ENCODE measurements at places on chromosomes 6 and 20.
A peak's percentile ranks its signal among the peaks of the same experiment; 100 is the strongest.

- no peak overlapping the region for H3K27ac ChIP-seq
- no peaks in the 10 kb centered on the region for H3K27me3 ChIP-seq
- peaks cover 2% of the 10 kb centered on the region for H3K4me1 ChIP-seq
- H3K36me3 ChIP-seq: no peaks in the 10 kb centered on the region
Measured at GRCh38 chr6:23953976-23954375, 172.0 kb upstream of the NRSN1 start.

- H3K4me3 ChIP-seq: no peak overlapping the region
- no peaks in the 10 kb centered on the region for H3K4me1 ChIP-seq
- no peak for DNase-seq
Measured at GRCh38 chr6:159196430-159196975, 27.3 kb downstream of the FNDC1 start.

- no peak overlapping the region for H3K27ac ChIP-seq
- DNase-seq: no peak
- H3K4me3 ChIP-seq: no peak overlapping the region
- H3K36me3 ChIP-seq: no peaks in the 10 kb centered on the region
Measured at GRCh38 chr6:119647309-119647708, 297.7 kb upstream of the MAN1A1 start.

GRCh38 chr6:136527831-136528230 is 22.4 kb downstream of the MAP7 start:
- H3K36me3 ChIP-seq: no peaks in the 10 kb centered on the region
- peaks cover 10% of the 10 kb centered on the region for H3K27me3 ChIP-seq
- H3K27ac ChIP-seq: no peak overlapping the region
- H3K4me1 ChIP-seq: peaks cover 15% of the 10 kb centered on the region

DNA sequence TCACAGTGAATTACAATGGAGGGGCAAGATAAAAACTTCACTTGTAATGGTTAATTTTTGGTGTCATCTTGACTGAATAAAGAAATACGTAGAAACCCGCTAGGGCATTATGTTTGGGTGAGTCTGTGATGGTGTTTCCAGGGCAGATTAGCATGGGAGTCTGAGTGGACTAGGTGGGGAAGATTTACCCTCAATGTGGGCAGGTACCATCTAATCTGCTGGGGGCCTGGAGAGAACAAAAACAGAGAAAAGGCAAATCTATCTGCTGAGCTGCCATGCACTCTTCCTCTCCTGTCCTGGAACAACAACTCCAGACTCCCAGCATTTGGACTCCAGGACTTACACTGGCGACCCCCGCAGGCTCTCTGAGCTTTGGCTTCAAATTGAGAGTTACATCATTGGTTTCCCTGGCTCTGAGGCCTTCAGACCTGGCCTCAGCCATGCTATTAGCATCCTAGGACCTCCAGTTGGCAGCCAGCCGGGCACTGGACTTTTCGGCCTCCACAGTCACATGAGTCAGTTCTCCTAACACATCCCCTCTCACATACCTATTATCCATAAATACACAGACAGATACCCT is 19.7 kb downstream of the NINL start:
- peaks cover 17% of the 10 kb centered on the region for H3K36me3 ChIP-seq
- H3K4me3 ChIP-seq: no peak overlapping the region
- peaks cover 23% of the 10 kb centered on the region for H3K4me1 ChIP-seq
- H3K27ac ChIP-seq: peak overlapping the region; percentile 76
- DNase-seq: no peak
- no peaks in the 10 kb centered on the region for H3K27me3 ChIP-seq

DNA sequence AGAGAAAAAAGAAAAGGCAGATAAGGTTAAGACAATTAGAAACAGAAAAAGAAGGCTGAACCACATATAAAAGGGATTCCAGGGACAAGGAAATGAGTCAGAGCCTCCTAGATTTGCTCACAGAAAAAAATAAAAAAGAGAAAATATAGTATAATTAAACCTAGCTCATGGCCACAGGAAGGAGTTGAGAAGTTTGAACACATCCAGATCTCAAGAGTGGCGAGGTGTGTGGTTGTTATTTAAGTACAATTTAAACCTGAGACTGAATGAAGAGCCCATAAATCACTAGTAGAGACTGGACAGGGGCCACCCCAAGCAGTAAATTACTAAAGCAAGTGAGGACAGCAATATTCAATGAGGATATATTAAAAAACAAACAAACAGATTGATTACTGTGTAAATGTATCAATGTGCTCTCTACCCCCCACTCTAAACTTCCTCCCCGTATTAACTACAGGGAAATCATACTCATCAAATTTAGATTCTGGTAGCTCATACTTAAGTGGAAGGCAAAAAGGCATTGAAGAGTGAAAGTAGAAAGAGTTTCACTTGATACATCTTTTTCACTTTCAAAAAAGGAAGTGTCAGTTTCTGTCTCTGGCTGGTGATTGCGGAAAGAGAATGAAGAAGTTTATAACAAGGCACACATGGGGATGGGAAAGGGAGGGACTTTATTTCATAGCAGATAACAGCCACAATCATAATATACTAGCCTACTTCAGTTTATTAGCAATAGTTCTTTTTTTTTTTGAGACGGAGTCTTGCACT is 49.3 kb upstream of the SCAF8 start:
- no peak overlapping the region for H3K4me3 ChIP-seq
- H3K27me3 ChIP-seq: no peaks in the 10 kb centered on the region
- no peaks in the 10 kb centered on the region for H3K36me3 ChIP-seq
- no peaks in the 10 kb centered on the region for H3K4me1 ChIP-seq
- no peak for DNase-seq

DNA sequence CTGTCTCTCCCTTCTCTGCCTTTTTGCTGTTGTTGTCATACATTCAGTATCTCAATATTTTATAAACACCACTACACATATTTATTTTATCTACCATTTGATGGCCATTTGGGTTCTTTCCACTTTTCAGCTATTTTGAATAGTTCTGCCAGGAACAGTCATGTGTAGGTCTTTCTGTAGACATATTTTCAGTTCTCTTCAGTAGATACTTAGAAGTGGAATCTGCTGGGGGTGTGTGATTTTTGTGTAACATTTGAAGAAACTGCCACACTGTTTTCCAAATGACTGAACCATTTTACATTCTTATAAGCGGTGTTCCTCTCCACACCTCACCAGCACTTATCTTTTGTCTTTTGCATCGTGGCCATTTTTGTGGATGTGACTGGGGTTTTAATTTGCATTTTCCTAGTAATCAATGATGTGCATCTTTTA is 197.7 kb downstream of the ARID1B start:
- peaks cover 39% of the 10 kb centered on the region for H3K4me1 ChIP-seq
- H3K36me3 ChIP-seq: peaks cover 3% of the 10 kb centered on the region
- DNase-seq: no peak
- H3K4me3 ChIP-seq: no peak overlapping the region

DNA sequence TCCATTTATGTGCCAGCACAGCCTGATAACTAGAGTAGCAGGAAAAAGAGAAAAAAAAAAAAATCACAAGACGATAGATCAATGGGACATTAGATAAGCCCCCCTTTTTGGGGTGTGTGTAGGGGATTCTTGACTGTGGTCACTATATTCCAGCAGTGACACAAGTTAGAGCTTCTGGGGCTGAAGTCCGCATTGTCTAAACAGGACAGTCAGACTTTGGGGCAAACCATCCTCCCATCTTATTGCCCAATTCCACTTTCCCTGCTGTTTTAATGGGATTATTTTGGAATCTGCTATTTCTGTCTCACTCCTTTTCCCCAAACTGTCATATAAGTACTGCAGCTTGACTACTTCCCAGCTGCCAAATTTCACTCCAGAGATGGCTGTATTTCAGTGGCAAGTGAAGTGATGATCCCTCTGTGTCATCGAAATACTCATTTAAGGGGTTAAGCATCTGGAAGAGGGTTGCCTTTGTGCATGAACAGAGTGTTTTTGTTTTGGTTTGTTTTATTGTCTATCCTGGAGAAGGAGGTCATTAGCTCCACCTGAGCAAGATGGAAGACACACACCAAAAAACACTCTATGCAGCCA is 182.5 kb downstream of the ATXN1 start:
- no peak overlapping the region for H3K4me3 ChIP-seq
- no peak overlapping the region for H3K27ac ChIP-seq
- DNase-seq: no peak
- H3K4me1 ChIP-seq: no peaks in the 10 kb centered on the region

- peak overlapping the region; percentile 36 for H3K4me3 ChIP-seq
- no peaks in the 10 kb centered on the region for H3K36me3 ChIP-seq
- H3K27me3 ChIP-seq: peaks cover 7% of the 10 kb centered on the region
- DNase-seq: no peak
- peaks cover 42% of the 10 kb centered on the region for H3K4me1 ChIP-seq
Measured at GRCh38 chr6:107820338-107821261, 3.5 kb downstream of the SCML4 start.

DNA sequence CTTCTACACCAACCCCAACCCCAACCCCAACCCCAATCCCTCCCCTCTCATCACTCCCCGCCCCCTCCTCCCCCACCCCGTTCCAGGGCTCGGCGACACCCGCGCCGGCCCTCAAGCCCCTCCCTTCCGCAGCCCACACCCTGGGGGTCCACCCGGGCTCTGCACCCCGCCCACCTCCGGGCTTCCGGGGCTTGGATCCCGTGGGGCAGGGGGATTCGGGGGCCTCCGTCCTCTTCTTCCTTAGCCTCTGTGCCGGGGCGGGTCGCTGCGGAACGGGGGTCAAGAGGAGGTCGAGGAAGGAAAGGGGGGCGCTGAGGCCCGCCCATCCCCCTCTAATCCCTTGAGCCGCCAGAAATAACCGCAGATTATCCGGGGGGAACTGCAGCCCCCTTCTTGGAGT is 690 bp downstream of the TULP1 start:
- H3K27ac ChIP-seq: no peak overlapping the region
- H3K4me3 ChIP-seq: no peak overlapping the region

DNA sequence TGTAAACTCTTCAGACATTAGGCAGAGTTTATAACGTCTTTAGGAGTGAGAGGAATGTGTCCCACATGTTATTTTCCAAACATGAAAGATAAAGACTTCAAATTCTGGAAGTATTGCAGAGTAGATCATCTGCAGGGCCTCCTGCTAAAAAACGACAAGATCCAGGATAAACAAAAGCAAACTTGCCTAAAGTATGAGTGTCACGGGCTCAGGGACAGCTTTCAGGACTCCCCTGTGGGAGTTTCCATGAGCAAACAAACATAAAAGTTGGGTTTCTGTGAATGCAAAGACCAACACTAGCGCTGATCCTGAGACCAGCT is 76.9 kb downstream of the TXNDC5 start:
- H3K27me3 ChIP-seq: no peaks in the 10 kb centered on the region
- DNase-seq: no peak
- H3K27ac ChIP-seq: no peak overlapping the region
- no peaks in the 10 kb centered on the region for H3K36me3 ChIP-seq
- H3K4me3 ChIP-seq: no peak overlapping the region
- peaks cover 4% of the 10 kb centered on the region for H3K4me1 ChIP-seq

- no peak overlapping the region for H3K4me3 ChIP-seq
- no peak for DNase-seq
- no peaks in the 10 kb centered on the region for H3K36me3 ChIP-seq
- no peaks in the 10 kb centered on the region for H3K4me1 ChIP-seq
Measured at GRCh38 chr20:41903586-41903985, 285.4 kb upstream of the CHD6 start.

- DNase-seq: no peak
- no peaks in the 10 kb centered on the region for H3K27me3 ChIP-seq
- peaks cover 11% of the 10 kb centered on the region for H3K36me3 ChIP-seq
- H3K4me1 ChIP-seq: peaks cover 14% of the 10 kb centered on the region
Measured at GRCh38 chr6:15501826-15502445, 160.9 kb downstream of the DTNBP1 start.

DNA sequence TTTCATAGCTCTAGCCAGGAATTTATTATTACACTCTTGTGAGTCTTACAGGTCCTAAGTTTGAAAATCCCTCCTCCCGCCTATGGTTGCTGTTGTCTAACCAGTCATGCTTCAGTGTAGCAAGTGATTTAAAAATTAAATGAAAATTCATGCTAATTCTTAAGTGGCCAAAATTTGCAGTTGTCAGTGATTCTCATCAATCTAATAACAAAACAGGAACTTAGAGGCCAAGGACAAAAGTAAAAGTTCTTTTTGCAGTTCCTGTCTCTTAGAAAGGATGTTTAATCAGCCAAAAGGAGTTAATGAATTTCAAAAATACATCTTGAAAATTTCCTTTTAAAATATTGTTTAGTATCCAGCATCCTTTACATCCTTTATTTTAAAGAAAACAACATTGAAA is 36.3 kb downstream of the VTA1 start:
- no peak overlapping the region for H3K27ac ChIP-seq
- H3K4me3 ChIP-seq: no peak overlapping the region
- H3K36me3 ChIP-seq: peaks cover 14% of the 10 kb centered on the region
- no peak for DNase-seq
- H3K4me1 ChIP-seq: no peaks in the 10 kb centered on the region

- no peak overlapping the region for H3K4me3 ChIP-seq
- peaks cover 3% of the 10 kb centered on the region for H3K27me3 ChIP-seq
- H3K27ac ChIP-seq: no peak overlapping the region
- DNase-seq: no peak
- H3K4me1 ChIP-seq: peaks cover 38% of the 10 kb centered on the region
Measured at GRCh38 chr6:36758516-36759147, 61.0 kb downstream of the RAB44 start.

DNA sequence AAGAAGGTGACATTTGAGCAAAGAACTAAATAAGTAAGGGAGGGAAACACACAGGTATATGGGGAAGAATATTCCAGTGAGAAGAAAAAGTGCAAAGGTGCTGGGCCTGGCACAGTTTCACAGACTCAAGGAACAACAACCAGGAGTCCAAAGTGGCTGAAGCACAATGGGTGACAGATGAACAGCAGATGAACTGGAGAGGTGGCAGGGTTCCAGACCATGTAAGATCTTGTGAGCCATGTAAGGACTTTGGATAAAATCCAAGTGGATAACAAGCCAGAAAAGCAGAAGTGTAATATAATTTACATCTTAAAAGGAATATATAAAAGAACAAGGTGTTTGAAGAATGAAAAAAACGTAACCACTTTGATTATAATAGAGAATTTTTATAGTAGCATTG is 87.9 kb downstream of the MMS22L start:
- no peaks in the 10 kb centered on the region for H3K4me1 ChIP-seq
- H3K27ac ChIP-seq: no peak overlapping the region
- DNase-seq: no peak
- no peak overlapping the region for H3K4me3 ChIP-seq

- peaks cover 10% of the 10 kb centered on the region for H3K4me1 ChIP-seq
- H3K27me3 ChIP-seq: no peaks in the 10 kb centered on the region
- H3K27ac ChIP-seq: peak overlapping the region; percentile 52
Measured at GRCh38 chr20:33431797-33432381, 11.7 kb downstream of the SNTA1 start.

DNA sequence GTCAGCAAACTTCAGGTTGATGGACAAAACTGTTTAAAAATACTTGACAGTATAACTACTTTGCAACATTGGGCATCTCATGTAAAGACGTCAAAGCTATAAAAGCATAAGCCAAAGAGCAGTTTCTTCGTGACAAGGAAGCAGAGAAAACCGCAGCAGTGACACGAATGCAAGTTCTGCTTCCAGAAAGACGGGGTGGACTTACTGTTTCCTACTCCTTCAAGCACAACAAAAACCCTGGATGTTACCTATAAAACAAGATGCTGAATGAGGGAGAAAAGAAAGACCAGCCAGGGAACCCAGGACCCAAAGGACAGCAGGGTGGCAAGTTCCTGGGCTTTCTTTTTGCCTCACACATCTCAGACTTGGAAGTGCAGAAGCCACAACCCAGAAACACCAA is 98.0 kb downstream of the DLL1 start:
- no peaks in the 10 kb centered on the region for H3K4me1 ChIP-seq
- no peak for DNase-seq
- no peak overlapping the region for H3K27ac ChIP-seq
- peaks cover 3% of the 10 kb centered on the region for H3K27me3 ChIP-seq
- H3K4me3 ChIP-seq: no peak overlapping the region
- peaks cover 17% of the 10 kb centered on the region for H3K36me3 ChIP-seq

GRCh38 chr6:63716169-63716568 is 80.6 kb downstream of the PHF3 start:
- H3K27me3 ChIP-seq: no peaks in the 10 kb centered on the region
- no peak for DNase-seq
- no peak overlapping the region for H3K27ac ChIP-seq
- H3K4me3 ChIP-seq: no peak overlapping the region
- no peaks in the 10 kb centered on the region for H3K4me1 ChIP-seq
